ENCODE measurements at places on chromosomes 1 and 21.

DNA sequence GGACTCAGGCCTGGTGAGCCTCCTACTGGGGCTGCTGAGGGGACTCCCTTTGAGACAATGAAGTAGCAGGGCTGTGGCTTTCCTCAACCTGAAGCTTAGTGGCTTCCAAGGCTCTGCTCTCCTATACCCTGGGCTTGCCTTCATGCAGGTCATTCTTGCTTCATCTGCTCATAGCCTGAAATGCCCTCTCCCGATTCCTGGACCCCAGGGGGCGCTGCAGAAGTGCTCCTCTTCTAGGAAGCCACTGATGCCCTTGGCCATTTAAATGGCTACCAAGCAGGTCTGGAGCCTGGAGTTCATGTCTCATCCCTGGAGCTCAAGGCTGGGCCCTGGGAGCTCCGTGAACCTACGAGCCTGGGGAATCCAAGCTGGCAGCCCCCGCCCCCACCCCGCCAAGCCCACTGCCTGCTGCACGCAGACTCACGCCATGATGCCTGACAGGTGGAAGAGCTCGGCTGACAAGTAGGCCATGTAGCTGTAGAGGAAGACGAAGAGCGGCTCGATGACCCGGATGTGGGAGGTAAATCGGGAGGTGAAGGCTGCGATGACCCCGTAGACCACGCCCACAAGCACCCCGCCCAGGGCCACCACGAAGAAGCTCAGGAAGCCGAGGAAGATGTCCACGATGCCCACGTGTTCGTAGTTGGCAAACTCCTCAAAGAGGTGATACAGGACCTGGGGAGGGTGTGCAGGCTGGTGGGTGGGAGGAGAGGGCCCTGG lies 45.7 kb downstream of the SLC9A1 start:
- no peak for DNase-seq

GRCh38 chr1:223776826-223777454 lies 64.6 kb downstream of the CAPN2 start:
- DNase-seq, result no peak

DNA sequence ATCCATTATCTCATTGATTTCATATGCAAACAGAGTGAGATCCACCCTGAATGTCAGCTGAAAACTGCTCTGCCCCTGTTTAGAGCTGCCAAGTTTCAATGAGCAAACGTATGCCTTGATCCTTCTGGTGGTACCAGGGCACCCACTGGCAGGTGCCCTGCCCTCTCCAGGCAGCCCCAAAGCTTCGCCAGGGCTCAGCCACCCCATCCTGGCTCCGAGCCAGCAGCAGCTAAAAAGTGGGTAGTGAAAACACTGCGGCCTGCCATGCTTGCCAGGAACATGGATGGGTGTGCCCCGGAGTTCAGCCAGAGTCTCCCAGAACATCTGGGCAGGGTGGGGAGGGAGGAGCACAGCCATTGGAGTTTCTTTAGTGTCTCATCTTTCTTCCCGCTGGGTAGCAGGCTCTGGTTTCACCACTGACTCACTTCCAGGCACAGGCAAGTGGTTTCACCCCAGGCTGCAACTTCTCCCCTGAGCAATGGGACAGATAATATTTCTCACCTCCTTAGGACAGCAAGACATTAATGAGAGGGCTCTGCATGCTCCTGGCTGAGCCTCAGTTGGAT lies 8.1 kb upstream of the LMX1A start:
- no peak for DNase-seq

GRCh38 chr1:25922056-25922970 lies 16.1 kb upstream of the STMN1 start:
- no peak for DNase-seq

DNA sequence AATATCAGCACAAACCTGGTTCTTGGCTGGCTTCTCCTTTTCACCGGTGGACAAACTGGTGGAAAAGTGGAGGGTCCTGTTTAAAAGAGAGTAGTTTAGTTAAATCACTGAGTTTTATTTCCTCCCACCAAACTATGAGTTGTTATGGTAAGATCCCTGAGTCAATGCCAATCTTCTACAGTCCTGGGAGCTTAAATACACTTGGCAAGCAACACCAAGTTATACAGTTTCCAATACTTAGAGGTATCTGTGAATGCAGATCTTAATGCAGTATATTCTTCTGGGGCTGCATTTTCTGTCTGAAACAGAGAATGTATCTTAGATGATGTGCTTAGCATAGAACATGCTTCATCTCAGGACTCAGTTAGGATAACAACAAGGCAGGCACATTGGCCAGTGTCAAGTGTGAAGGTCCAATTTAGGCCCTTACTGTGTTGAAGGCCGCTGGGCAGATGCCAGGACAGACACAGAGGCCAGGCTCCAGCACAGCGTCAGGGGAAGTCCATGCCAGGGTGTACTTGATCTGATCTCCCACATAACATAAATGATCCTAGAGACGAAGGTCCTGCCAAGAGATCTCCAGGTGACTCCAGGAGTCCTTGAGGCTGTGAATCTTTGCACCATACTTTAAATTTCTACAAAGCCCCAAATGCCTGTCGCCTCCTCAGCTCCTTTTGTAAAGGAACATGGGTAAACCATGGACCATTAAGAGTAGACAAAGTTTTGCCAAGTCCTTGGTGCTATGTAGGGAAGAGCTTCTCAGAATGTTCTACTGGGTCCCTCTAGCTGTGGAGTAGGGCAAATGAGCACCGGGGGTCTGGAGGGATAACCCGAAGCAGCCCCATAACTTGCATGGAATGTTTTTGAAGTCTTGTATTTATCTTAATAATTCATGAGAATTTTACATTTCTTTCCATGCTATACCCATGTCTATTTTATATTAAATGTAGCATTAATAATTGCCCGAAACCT lies 76.8 kb downstream of the KCNJ15 start:
- no peak for DNase-seq
